ENCODE measurements at places on chromosomes 13 and 19.

DNA sequence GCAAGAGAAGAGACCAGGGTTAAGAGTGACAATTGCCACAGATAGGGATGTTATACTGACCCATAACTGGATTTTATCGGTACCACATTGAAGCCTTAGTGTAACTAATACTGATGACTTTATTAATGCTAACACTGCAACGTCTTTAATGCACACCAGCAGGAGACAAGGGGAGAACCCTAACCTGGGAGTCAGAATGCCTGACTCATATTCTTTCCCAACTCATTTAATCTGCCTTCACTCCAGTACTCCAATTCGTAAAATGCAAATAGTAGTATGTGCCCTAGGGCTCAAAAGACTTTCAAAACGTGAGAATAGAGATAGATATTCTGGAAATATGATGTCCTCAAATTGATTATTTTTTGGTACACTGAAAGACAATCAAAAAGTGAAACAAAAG, 62.4 kb downstream of the GPC6 start:
- DNase-seq: no peak

DNA sequence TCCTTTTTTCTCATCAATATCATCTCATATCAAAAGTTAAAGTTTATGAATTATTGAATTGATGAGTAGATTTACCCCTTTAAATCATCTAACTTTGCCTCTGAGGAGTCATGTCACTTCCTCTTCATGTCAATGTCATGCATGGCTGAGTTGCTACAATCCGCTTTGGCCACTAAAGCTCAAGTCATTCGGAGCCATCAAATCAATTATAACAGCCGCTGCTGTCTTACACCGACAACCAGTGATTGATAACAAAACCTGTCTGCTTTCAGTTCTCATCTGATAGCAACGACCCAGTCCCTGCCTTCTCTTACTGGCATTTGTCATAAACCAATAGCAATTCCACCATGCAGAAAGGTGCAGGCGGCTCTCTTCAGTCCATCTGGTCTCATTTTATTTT, 429.3 kb downstream of the DIAPH3 start:
- peak; percentile 24 for DNase-seq

DNA sequence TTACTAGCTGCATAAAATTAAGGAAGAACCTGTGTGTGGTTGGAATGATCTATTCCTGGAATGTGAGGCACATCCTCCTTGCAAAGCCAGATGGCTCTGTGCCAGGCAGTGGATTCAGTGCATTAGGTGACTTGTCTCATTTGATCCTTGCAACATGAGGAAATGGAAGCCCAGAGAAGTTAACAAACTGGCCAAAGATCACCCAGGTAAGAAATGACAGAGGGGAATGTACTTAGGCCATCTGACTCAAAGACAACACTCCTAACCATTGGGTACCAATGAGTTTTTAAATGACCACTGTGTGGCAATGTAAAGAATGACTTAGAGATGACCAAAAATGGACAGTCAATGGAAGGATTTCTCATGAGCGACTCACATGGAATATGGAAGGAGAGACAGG, 114.2 kb upstream of the RXFP2 start:
- DNase-seq: no peak

DNA sequence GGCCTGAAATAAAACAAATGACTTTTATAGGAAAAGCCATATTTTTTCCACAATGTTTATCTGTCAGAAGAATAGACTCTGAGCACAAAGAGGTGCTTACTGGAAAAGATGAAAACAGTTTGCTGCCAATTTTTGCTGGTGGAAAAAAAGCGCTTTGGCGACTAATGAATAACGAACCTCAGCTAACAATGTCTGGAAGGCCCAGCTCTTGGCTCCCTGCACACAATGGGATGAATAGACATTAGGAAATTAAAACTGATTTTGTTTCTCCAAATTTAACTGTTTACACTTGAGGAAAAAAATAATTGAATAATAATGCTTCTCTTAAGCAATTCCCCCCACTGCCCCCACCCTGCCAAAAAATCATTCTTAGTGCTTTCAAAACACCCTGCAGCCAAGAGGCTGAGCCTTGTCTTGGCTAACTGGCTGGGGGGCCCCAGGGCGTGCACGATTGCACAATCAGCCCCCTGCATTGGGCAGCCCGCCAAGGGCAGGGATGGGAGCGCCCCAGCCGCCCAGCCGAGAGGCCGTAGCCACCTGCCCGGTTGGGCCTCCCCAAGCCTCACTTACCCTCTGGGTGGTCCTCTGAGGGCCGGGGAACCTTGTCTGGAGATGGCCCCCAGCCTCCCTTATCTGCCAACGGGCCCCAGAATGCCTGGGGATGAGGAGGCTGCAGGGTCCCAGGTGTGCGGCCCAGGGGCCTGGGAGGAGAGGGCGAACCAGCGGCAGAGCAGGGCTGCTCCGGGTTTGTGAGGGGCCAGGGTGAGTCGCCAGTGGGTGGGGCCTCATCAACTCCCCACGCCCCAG, 16.8 kb downstream of the CEBPG start:
- peak; percentile 70 for DNase-seq

- no peak for DNase-seq
Observed at GRCh38 chr13:33033986-33034385, 17.8 kb downstream of the KL start.

GRCh38 chr19:38011426-38011825, 104.4 kb downstream of the SIPA1L3 start:
- no peak for DNase-seq

DNA sequence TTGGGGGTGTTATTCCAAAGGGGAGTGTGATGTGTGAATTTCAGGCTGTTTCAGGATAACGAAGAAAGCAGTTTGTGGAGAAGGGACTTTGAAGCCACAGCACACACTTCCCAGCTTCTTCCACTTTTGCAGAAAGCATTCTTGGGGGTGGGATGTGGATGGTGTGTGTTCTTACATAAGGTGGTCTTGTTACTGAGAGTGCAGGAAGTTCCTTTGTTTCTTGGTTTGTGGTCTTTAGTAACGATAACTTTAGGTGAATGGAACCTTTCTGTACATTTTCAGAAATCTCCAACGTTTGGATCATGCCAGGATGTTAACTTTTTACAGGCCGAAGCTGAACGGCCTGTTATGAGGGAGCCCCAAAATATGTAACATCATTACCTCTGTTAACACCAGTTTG, 251.8 kb downstream of the KCNRG start:
- no peak for DNase-seq

DNA sequence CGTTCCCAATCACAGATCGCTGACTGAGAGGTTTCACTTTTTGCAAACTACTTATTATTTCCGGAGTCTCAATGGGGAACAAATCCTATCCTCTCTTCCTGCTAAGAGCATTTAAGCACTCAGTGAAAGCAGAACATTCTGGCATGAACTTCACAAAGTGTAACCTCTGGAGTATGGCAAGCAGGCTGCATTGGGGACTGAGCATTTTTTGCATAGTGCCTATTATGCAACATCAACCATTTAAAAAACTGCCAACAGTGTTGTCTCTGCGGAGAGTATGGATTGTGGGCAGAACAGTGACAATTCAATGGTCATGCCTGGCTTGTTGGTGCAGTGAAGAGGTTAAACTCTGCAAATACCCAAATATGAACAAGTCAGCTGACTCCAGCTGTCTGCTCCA, 484.6 kb downstream of the OLFM4 start:
- no peak for DNase-seq

GRCh38 chr13:90792335-90792734, 555.2 kb upstream of the MIR17HG start:
- no peak for DNase-seq

GRCh38 chr19:47239152-47239551, 8.2 kb upstream of the BBC3 start:
- no peak for DNase-seq

- no peak for DNase-seq
Observed at GRCh38 chr13:41389580-41389979, 67.8 kb upstream of the RGCC start.

- peak; percentile 36 for DNase-seq
Observed at GRCh38 chr13:26946684-26947343, 186.2 kb upstream of the GPR12 start.

GRCh38 chr19:52946322-52947310, 16.1 kb downstream of the ZNF816 start:
- DNase-seq: no peak

- no peak for DNase-seq
Observed at GRCh38 chr19:44574186-44574950, 39.0 kb upstream of the IGSF23 start.

GRCh38 chr13:75760131-75761021, 124.2 kb downstream of the LMO7 start:
- DNase-seq: peak; percentile 22

- peak; percentile 39 for DNase-seq
Observed at GRCh38 chr13:113759525-113760137, 605 bp downstream of the TMEM255B start.

DNA sequence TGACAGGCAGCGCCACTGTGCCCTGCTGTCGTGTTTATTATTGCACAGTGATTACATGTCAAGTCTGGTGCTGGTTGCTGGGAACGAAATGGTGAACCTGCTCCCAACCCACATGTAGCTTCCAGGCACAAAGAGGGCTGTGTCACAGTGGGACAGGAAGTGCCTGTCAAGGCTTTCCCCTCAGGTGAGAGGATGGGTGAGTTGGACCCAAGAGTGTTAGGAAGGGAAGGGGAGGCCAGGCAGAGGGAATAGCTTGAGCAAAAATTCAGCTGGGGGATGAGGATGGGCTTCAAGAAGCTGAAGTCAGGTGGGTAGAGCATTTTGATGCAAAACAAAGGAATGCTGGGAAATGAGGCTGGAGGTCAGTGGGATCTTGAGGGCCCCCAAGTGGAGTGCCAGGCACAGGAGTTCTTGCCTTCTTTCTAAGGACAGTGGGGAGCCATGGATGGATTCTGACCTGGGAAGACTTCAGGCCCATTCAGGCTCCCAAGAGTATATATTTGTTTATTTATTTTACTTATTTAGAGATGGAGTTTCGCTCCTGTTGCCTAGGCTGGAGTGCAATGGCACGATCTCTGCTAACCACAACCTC, 8.5 kb upstream of the QTRT1 start:
- no peak for DNase-seq

- DNase-seq: no peak
Observed at GRCh38 chr13:51534041-51534817, 50.0 kb upstream of the WDFY2 start.

GRCh38 chr19:51124729-51125128, at the start of gene SIGLEC9:
Gene SIGLEC9 (plus strand): TSS chr19:51124906. CDS start chr19:51124975, 69 bp downstream.
- DNase-seq: no peak

DNA sequence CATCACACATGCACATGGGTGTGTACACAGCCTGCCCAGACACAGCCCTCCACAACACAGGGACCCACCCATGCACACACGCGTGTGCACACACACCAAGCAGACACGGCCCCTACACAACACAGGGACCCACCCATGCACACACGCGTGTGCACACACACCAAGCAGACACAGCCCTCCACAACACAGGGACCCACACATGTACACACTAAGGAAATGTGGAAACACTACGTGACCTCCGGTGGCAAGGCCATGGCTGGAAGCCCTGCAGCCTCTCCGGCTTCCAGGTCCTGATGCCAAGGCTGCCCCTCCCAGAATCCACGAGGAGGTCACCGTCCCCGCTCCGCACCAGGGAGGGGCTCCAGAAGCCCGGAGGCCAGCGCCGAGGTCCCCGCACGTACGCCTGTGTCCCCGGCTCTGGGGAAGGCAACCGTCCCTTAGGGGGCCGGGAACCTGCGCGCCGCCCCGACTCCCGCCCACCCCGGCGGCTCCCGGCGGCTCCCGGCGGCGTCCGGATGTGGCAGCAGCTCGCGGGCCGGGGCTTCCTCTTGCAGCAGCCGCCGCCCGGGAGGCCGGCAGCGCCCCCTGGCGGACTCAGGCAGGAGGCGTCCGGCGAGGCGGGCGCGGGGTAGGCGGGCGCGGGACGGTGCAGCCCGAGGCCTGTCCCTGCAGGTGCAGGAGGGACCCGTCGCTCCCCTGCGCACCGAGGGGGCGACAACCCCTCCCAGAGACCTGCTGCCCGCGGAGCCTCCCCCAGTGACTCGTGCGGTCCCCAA, 29.8 kb upstream of the GRTP1 start:
- DNase-seq: peak; percentile 84

DNA sequence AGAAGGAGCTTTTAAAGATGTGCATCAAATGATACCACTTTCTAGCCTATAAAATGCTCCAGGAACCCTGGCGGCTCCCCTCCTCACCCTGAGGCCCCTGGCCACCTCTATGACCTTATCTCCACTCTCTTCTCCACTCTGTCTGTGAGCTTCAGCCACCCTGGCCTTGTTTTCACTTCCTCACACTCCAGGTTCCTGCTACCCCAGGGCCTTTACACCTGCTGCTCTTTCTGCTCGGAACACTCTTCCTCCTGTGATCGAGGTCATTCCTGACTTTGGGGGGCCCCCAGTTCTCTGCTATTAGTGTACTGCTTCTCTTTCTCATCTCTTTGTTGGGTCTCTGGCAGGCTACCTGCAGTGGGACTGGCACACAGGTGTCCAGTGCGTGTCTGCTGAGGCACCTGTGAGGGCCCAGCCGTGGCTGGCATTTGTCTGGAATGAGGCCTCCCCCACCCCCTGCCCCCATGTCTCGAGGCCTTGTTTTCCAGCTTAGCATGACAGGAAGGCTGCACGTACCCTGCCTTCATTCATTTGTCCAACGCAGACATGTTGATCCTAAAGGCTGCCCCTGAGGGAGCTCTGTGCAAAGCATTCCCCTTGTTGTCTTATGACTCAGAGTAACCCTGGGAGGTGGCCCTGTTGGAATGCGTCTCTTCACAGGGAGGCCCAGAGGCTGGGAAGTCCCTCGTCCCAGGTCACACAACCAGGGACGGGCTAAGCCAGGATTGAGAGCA, 2.3 kb downstream of the DDA1 start:
- no peak for DNase-seq

DNA sequence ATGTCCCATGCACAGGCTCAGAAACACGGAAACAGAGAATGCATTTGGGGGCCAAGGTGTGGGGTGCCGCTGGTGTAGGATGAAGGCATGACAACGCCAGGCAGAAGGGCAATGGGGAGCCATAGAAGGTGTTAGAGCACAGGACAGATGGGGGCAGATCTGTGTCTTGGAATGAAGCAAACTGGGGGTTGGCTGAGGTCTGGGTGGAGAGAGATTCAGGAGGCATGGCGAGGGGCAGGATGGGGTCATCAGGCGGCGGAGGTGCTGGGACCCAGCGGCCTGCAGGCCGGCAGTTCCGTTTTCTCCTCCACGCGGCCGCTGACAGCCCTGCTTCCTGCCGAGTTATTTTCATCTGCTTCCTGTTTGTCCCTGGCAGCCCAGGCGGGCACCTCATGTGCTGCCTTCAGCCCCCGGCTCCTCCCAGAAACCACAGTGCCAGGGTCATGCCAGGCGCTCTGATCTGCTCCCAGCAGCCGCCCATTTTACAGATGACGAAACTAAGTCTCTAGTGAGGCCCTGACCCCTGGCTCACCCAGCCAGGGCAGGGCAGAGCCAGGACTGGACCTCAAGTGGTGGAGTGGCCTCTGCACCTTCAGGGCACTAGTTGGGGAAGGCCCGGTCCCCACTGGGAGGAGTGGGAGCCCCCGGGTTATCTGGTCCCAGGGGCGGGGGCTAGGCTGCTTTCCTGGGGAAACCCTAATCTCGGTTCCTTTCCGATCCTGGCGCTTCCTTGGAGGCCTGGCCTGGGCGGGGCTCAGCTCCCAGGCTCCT, 2.2 kb downstream of the ARHGAP45 start:
- no peak for DNase-seq

- DNase-seq: no peak
Observed at GRCh38 chr13:52686376-52686775, 33.7 kb downstream of the SUGT1 start.

- DNase-seq: peak; percentile 94
Observed at GRCh38 chr13:45781553-45782326, 69.8 kb downstream of the SIAH3 start.
